Left renal pelvis (tissue), 4 donors: ENCODE measurements at places on chromosomes 1 and 21. TPM values are rescaled to one million over a fixed set of nuclear protein-coding genes. Genes with fewer than 3 reads are reported as not detected.

NBPF3 gene
- polyA plus RNA-seq, result 14.4 TPM

GJB3 gene
- not detected for polyA plus RNA-seq

IQGAP3 gene
- polyA plus RNA-seq, result 11.6 TPM

ANGPTL3 gene
- polyA plus RNA-seq, result 9.7 TPM

- DNase-seq, result no peak
Observed at GRCh38 chr1:168179438-168180147, 831 bp downstream of the TIPRL start.

DNA sequence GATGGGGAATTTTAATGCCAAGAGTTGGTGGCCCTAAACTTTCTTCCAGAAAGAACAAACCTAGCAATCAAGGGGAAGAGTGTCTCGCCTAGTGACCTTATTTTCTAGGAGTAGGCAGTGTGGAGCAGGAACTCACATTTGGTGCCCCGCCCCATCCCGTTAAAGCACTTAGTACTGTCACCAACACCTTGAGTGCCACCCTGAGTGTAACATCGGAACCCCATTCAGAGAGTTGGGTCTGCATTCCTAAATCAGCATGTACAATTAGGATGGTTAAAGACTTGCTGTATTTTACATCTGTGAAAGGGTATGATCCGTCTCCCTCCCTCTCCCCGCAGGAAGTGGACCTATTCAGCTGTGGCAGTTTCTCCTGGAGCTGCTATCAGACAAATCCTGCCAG, 15.5 kb downstream of the ETS2 start:
- DNase-seq, result no peak

- DNase-seq, result no peak
Observed at GRCh38 chr1:121443001-121443540, 258.3 kb downstream of the SRGAP2C start.

SYT6 gene
- 1.1 TPM for polyA plus RNA-seq

EPHA2 gene
- 15.8 TPM for polyA plus RNA-seq

CLCA4 gene
- 0.13 TPM for polyA plus RNA-seq

DNA sequence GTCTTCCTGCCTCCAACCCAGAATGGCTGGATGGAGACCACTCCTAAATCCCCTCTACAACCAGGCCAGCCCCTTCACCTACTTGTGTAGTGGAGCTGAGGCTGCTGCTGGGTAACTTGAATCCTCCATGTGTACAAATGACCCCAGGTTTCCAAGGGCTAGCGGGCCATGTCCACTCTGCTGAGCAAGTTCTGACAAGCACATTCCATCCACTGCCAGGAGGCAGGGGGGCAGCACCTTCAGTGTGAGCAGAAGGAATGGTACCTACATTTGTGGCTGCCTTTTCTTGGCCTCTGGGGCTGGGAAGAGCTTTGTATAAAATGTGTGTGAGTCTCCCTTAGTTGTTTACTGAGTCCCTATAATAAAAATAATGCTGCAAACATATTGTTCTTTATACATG, 14.5 kb downstream of the KIAA0040 start:
- DNase-seq, result no peak

- no peak for DNase-seq
Observed at GRCh38 chr1:246784621-246785493, 60.6 kb downstream of the SCCPDH start.

- no peak for DNase-seq
Observed at GRCh38 chr1:37354876-37355650, 119.3 kb upstream of the ZC3H12A start.

HNRNPU gene
- polyA plus RNA-seq, result 611 TPM

GRCh38 chr1:18134324-18135046, 26.9 kb downstream of the IGSF21 start:
- no peak for DNase-seq

DNA sequence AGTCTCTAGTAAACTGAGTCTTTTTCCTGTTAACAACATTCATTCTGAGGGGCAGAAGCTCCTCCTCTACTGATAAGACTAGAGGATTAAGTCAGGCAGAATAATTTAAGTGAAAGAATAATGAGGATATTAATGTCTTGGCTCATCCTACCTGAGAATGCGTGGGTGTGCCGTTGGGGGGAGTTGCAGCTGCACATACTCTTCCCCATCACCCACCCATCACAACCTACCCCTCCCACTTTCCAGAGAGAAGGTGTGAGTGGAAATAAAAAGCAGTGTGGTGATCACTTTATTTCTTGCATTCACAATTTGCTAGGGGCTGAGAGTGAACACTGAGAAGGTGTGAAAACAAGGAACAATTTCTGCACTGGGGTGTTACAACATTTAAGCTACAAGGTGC, 146.8 kb upstream of the MAGI3 start:
- DNase-seq, result no peak

- no peak for DNase-seq
Observed at GRCh38 chr1:55723001-55723400, 507.8 kb upstream of the USP24 start.

DNA sequence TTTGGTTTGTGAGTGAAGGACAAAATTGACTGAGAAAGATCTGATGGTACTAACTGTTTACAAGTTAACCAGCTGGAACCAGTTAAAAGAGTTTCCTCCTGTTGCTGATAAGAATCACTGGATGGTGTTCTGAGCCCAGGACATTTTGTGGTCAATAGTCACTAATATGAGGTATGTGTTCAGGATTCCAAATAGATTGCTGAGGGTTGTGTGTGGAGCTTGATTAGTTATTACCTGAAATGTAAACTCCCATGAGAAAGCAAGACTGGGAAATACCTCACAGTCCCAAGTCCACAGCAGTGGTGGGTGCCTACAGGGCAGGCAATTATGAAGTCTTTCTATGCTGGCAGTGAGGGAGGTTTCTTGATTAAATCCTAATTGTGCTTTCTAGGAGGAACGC, 164.6 kb downstream of the DNM3 start:
- no peak for DNase-seq

DNA sequence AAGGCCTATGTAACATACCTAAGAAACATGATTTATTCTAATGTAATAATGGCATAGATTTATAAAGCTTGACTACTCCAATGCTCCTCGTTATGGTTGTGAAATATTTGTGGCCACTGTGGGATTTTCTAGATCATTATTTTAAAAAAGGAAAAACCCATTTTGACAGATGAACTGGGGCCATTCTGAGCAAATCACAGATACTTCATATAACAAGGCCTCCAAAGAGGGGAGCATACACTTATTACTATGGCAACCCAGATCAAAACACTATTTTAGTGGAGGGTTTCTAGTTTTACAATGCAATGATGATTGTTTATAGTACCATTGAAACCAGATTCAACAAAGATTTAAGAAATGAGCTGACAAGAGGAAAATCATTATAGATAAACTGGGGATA, 346.6 kb downstream of the ZNF326 start:
- DNase-seq, result no peak

OR2L13 gene
- not detected for polyA plus RNA-seq

- DNase-seq, result no peak
Observed at GRCh38 chr1:221696027-221696426, 45.9 kb downstream of the DUSP10 start.

GRCh38 chr1:182384387-182384960, 7.1 kb downstream of the GLUL start:
- DNase-seq, result no peak

SLAMF8 gene
- 0.42 TPM for polyA plus RNA-seq

DNA sequence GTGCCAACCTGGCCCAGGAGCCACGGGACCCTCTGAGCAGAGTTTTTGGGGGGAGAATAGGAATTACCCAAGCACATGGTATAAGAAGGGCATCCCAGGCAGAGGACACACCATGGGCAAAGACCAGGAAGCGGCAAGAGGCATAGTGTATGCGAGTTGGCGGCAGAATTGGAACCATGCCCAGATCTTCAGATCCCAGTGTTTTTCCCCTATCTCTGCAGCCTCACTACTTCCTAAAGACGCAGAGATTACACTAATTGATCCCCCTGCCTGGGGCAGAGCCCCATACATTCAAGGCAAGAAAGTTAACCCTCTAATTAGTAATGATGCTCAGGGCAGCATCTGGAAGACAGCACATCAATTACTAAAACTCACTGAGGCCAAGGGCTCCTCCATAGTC, 48.2 kb downstream of the SYT2 start:
- DNase-seq, result no peak

- DNase-seq, result no peak
Observed at GRCh38 chr1:190453550-190453949, 24.1 kb downstream of the BRINP3 start.

AUNIP gene
- polyA plus RNA-seq, result 2.8 TPM

DNA sequence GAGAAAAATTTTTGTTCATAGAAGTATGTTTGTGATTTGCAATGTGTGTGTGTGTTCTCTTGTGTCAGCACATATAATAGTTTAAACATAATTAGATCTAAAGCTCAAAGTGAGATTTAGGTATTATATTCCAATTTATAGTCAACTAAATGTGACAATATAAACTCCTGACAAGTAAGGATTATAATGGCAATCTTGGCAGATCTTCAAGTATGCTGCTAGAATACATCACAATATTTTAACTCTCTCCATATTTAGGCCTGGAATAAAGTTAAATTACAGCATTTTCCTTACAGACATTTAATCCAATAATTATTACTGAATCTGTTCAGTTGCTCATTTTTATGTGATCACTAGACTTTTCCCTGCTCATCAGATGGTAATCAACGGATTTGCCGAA, 65.8 kb downstream of the LYPLAL1 start:
- no peak for DNase-seq

- DNase-seq, result no peak
Observed at GRCh38 chr1:113984710-113985109, 5.4 kb downstream of the OLFML3 start.

PMVK gene
- 31.3 TPM for polyA plus RNA-seq

- no peak for DNase-seq
Observed at GRCh38 chr1:203944651-203945404, 83.4 kb downstream of the SNRPE start.

SPRR4 gene
- not detected for polyA plus RNA-seq

DNA sequence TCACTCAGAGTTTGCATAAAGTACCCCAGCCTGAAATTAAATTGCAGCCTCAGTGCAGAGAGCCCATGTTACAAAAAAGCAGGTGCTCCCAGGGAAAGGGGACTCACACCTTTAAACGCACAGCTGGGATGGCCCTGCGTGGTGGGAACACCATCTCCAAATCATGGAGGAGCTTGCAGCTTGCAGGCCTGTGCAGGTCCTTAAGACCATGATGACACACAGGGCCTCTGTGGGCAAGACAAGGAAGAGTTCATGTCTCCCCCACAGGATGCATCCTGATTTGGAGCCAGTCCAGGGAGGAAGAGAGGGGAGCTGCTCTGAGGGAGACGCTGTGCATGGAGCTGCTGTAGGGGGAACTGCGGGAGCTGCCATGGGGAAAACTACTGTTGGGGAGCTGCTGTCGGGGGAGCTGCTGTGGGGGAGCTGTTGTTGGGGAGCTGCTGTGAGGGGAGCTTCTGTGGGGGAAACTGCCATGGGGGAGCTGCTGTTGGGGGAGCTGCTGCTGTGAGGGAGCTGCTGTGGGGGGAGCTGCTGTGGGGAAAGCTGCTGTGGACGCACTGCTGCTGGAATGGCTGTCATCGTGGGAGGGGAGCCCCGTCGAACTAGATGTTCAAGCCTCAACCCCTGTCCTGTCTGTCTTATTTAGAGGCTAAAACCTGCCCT, 113.9 kb downstream of the MATN1 start:
- DNase-seq, result no peak

GRCh38 chr1:38744452-38745350, 114.9 kb downstream of the RRAGC start:
- no peak for DNase-seq

DNA sequence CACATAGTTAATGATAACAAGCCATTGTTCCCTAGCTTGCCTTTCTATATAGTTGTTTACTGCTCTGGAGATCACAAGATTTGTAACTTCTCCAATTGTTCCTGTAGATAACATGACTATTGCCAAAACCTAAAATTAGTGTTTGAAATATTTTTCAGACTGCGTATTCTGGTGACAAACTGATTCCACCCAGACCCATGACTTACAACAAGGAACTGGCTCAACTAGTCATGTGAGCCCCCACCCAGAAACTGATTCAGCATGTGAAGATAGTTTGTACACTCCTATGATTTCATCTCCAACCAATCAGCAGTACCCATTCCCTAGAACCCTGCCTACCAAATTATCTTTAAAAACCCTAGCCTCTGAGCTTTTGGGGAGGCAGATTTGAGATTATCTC, 131.4 kb upstream of the BCL9 start:
- no peak for DNase-seq

DNA sequence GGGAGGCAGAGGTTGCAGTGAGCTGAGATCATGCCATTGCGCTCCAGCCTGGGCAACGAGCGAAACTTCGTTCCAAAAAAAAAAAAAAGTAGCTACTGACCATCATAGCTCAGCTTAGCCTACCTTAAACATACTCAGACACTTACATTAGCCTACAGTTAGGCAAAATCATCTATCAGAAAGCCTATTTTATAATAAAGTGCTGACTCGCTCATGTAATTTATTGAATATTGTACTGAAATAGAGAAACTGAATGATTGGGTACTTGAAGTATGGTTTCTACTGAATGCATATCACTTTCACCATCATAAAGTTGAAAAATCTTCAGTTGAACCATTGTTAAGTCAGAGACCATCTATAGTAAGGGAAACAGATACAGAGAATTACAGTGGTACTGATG, 93.9 kb upstream of the BMP8A start:
- no peak for DNase-seq
